ENCODE measurements at places on chromosomes 16 and 17.

- peak; percentile 84 for DNase-seq
Observed at GRCh38 chr16:67936880-67937605, 393 bp upstream of the PSMB10 start.

- DNase-seq = no peak
Observed at GRCh38 chr16:59880611-59881010, 1146.5 kb upstream of the GOT2 start.

DNA sequence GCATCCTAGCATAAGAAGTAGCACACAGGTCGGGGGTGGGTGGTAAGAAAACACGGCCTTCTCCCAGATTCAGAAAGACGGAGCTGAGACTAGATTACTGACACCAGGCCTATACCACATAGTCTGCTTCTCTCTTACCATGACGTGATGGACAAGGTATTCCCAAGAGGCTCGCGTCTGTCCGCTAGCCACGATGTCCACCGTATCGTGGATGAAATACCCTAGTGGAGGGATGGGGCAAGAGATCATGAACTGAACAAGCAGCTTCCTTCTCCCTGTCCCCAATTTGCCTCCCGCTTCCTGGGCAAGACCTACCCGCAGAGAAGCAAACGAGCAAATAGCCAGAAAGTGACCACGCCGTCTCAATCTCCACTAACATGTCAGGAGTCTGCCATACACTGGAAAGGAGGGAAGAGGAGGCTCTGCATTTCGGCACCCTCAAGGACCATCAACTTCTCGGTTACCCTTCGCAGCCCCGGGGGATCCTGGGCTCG, 820 bp downstream of the TLCD1 start:
- peak; percentile 54 for DNase-seq

DNA sequence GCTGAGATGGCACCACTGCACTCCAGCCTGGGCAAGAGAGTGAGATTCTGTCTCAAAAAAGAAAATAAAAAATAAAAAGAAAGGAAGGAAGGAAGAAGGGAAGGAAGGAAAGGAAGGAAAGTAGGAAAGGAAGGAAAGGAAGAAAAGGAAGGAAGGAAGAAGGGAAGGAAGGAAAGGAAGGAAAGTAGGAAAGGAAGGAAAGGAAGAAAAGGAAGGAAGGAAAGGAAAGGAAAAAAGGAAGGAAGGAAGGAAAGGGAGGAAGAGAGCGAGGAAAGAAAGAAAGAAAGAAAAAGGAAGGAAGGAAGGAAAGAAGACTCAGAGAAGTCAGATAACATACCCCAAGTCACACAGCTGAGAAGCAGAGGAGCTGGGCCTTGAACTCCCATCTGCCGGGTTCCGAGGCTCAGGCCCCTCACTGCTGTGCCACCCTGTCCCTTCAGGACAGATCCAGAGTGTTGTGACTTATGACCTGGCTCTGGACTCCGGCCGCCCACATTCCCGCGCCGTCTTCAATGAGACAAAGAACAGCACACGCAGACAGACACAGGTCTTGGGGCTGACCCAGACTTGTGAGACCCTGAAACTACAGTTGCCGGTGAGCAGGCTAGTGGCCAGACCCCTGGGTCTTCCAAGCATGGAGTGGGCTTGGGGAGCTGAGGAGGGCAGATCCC, 30.9 kb upstream of the ITGAX start:
- DNase-seq = no peak

GRCh38 chr17:29612404-29613280, 10.1 kb downstream of the CORO6 start:
- DNase-seq = no peak

DNA sequence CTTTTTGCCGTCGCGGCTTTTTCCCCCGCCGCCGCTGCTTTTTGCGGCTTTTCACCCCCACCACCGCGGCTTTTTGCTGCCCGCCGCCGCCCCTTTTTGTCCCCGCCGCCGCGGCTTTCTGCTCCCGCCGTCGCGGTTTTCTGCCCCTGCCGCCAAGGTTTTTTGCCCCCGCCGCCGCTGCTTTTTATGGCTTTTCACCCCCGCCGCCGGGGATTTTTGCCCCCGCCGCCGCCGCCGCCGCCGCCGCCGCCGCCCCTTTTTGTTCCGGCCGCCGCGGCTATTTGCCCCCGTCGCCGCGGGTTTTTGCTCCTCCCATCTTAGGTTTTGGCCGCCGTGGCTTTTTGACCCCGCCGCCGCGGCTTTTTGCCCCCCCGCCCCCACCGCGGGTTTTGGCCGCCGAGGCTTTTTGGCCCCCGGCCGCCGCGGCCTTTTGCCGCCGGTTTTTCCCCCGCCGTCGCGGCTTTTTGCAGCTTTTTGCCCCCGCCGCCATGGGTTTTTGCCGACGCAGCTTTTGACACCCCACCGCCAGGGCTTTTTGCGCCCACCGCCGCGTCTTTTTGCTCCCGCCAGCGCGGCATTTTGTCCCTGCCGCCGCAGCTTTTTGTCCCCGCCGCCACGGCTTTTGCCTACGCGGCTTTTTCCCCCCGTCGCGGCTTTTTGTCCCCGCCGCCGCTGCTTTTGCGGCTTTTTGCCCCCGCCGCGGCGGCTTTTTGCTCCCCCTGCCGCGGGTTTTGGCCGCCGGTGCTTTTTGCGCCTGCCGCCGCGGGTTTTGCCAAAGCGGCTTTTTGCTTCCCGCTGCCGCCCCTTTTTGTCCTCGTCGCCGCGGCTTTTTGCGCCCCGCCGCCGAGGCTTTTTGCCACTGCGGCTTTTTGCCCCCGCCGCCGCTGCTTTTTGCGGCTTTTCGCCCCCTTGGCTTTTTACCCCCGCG, 519.4 kb upstream of the WSB1 start:
- no peak for DNase-seq

DNA sequence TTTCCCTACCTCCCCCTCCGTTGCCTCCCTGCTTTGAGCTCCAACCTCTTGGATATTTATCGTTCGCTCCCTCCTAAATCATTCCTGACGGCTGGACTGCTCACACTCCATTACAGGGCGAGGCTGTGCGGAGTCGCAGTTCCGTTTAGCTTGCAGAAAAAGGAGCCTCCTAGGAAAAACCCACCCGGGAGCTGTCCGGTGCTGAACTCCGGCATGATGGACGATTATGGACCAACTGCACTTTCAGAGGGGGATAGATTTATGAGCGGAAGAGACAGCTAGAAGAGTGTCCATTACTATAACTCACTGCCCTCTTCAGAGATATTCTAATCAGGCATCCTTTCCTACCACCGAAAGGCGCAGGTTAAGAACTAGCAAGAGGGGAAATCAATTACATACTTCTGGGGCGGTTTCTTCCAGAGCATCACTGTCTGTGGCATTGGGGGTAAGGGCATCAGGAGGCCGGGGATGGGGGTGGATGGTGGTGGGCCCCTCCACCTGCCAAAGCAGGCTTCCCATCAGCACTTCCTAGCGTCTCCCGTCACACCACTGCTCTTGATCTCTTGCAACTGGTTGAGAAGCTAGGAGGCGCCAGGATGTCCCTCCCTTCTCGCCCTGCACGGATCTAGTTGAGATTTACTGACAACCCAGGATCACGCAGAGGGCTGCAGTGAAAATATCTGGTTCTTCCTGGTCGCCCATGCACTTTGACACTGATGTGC, 251.2 kb downstream of the ENGASE start:
- no peak for DNase-seq

DNA sequence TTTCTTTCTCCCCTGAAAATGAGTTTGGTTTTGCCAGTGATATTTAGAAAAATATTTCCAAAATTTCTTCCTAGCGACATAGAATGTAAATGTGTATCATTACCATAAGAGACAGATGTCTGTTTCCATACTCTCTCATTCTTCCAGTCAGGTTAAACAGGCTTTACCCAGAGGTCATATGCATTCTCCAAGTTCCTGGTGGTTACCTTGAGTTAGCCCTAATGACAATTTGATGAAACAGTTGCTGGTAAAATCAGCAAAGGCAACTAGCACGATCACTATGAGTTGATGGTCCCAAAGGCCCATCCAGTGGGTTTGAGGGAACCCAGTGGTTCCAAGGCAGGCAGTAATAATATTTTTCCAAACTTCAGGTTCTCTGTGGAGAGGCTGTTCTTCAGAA, 103.6 kb upstream of the TBX2 start:
- no peak for DNase-seq

DNA sequence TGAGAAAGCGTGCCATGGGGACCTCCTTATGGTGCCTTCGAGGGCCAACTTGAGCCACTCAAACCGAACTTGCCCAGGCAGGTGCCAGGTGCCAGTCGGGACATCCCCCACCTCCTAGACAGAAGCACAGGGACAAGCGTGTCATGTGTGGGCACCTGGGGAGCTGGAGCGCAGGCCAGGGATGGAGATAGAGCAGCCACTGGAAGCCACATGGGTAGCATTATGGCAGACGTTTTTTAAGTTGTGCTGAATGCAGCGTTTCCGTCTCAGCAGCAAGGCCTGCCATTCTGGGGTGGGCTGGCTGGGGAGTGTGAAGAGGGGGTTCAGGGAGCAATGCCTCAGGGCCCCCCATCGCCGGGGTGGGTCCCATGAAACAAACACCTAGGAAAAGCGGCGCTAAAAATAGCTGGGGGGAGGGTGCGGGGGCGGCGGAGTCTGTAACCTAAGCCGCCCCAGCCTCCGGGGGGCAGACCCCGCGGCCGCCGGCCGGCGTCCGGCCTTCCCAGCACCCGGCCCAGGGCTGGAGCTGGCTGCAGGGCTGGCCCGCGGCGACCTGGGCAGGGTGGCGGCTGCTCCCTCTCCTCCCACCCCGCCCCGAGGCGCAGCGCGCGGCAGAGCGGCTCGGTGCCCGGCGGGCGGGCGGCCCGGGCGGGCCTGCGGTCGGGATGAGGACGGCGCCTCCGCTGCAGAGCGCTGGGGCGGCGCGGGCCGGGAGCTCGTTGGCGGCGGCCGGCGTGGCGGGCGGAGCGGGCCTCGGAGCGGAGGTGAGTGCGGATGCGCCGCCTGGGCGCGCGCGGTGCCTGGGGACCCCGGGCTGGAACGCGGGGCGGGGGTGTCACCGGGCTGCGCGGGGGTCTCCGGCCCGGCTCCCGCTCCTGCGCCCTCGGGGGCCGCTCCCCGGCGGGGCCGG, at the start of gene ZNF469:
ZNF469 (plus strand) TSS at position 469 of the 910 bp plus-strand sequence. CDS start 44,512 bp downstream, outside the sequence.
- no peak for DNase-seq

All from KG1 (cell line).